HT-29 (cell line): ENCODE measurements at places on chromosomes 7 and 10. TPM values are rescaled to one million over a fixed set of nuclear protein-coding genes. Genes with fewer than 3 reads are reported as not detected.

NPFFR1 gene
- 2.9 and 4.4 TPM in 2 replicates for total RNA-seq

DNA sequence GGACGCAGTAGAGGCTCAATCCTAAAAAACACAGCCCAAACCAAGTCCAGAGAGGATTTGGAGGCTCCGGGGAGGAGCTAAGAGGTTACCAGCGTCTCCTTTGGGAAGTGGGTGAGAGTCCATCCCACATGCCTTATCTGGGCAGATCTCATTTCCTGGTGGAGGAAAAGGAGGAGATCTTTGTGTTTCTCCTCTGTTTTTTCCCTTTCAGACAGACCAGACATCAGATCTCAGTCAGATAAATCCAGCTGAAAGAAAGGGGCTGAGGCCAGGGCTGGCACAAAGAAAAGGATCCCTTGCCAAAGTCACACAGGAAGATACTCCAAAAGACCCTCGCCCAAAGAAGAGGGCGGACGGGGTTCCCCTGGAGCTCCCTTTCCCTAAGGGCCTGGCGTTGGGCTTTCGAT lies 58.3 kb upstream of the COMTD1 start:
- peak; percentile 32 for DNase-seq

DNA sequence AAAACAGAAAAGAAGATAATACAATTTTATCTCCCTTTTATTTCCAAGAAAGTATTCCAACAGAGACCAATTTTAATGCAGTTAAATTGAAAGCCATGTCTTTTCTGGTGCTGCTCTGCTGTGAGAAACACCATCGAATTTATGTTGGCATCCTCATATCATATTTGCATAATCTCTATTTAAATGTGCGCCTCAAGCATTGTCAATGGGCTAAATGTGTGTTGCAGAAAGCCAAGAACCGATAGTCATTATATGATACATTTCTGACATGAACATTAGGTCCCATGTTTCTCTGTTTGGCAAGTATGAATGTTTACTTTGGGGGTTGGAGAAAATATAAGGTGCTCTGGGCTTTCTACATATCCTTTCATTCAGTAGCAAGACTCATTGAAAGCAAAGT lies 1023.5 kb upstream of the CELF2 start:
- DNase-seq, result no peak

DNA sequence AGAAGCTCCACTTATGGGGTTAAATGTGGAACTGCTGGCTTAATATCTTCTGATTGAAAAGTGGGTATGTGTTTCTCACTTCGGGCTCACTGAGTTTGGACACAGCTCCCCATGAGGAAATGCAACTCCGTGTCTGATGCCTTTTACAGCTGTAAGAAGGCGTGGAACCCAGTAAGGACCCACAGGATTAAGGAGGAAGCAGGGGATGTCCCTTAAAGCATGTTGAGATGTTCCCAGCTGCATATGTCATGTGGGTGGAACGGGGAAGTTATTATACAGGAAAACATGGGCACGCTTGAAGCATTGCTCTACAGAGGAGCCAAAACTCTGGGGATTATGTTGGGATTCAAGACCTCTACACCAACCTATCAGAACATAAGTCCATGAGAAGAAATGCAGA lies 224.4 kb downstream of the NEBL start:
- DNase-seq, result no peak

- no peak for DNase-seq
Observed at GRCh38 chr7:141928845-141929195, 12.6 kb downstream of the OR9A4 start.
